SJSA1 (cell line): ENCODE measurements at places on chromosomes 4 and X. TPM values are rescaled to one million over a fixed set of nuclear protein-coding genes. Genes with fewer than 3 reads are reported as not detected.

- no peak for DNase-seq
Observed at GRCh38 chr4:13905543-13905942, 278.0 kb upstream of the BOD1L1 start.

GRCh38 chr4:110108422-110108821 lies 90.0 kb downstream of the ELOVL6 start:
- no peak for DNase-seq

- DNase-seq, result no peak
Observed at GRCh38 chrX:139533444-139533843, 2.9 kb downstream of the F9 start.

DNA sequence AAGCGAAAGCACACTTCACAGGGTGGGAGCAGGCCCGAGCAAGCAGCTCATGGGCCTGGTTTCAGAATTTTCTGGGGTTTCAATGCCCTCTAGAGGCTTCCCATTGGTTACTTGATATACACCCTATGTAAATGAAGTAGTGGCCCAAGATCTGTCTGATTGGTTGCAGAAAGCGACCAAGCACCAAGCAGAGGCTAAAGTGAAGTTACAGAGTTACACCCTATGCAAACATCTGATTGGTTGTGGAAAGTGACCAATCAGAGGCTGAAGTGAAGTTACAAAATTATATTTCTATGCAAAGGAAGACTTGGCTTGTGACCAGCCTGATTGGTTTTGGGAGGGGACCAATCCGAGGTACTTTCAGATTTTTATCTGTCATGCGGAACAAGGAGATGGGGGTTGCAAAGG lies 8.2 kb downstream of the FHIP1A start:
- DNase-seq, result no peak

GRCh38 chr4:155545456-155545855 lies 121.2 kb upstream of the GUCY1A1 start:
- DNase-seq, result no peak

DNA sequence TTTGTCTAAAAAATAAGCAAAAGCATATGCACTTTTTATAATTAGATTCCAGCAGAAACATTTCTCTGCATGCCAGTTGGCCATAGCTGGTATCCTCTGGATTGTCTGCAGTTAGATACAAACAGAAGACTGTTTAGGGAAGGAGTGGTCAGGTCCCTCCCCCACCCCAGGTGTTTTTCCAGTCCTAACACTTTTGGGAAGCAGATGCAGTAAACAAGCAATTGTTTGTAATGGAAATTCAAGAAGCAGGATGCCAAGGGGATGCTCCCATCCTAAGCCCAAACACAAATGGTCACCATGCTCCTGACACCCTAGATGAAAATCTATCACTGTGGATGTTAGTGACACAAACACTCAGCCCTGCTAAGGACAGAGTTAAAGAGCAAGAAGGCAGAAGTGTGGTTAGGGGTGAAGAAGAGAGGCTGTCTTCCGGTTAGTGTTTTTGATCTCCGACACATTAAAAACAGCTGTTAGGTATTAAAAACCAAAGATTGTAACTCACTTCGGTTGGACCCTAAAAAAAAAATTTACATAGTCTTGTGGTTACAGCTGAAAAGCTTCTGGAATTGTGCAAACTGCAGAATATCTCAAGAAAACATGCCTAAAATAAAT lies 7.9 kb downstream of the LEF1 start:
- DNase-seq, result no peak

- no peak for DNase-seq
Observed at GRCh38 chr4:113440371-113440770, 321.2 kb downstream of the CAMK2D start.

DNA sequence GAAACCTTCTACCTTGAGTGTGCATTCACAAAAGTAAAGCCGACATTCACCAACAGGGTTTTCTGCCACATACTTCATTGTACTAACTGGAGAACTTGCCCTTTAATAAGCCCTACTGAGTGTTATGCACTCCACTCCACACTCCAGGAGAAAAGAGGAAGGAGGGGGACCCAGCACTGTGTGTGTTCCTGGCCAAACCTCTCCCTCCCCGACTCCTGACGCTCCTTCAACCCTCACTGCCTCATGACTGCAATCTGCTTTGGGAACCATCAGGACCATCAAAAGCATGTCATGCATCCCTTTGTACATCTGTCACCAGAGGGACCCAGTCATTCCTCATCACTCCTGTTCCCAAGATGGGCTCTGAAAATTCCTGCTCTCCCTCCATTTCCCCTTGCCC lies 143.7 kb downstream of the RASL11B start:
- no peak for DNase-seq

GRCh38 chrX:101986586-101986985 lies 54.8 kb upstream of the ZMAT1 start:
- DNase-seq, result no peak

DNA sequence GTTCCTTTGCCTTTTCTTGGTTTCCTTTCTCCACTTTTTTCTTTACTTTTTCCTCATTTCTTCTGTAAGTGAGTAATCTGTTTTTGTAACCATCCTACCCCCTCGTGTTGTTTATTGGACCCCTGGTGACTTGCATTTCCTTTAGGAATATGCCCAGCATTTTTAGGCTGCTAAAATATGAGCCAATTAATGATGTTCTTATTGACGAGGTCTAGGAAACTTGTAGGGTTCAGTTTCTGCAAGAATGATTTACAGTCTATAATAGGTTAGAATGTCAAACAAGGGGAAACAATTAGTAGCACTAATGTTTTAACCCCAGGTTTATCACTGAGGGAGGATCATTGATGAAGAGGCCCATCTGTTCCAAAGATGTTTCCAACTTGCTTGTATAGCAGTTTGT lies 79.0 kb downstream of the CPE start:
- DNase-seq, result no peak

DNA sequence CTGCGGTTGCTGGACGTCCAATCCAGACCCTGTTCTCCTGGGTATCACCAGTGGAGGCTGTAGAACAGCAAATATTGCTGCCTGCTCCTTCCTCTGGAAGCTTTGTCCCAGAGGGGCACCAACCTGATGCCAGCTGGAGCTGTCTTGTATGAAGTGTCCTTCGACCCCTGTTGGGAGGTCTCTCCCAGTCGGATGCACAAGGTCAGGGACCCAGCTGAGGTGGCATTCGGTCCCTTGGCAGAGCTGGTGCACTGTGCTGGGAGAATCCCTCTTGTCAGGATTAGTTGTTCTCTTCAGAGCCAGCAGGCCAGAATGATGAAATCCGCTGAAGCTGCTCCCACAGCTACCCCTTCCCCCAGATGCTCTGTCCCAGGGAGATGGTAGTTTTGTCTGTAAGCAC lies 110.3 kb upstream of the ZXDB start:
- DNase-seq, result no peak

DNA sequence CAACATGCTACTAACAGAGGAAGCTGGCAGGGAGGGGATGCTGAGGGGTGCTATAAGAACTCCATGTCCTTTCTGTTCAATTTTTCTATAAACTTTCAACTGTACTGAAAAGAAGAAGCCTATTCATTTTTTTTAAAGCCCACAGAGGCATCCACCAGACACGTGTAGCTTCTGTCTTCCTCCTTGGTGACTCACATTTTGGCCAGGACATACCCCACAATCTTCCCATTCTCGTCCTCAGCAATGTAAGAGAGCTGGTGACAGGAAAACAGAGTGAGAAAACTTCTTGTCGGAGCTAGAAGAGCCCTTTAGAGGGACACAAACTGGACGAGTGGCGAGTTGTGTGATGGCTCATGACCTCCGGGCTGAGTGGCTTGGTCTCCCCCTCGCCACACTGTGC lies 1.1 kb downstream of the NAA10 start:
- no peak for DNase-seq

DNA sequence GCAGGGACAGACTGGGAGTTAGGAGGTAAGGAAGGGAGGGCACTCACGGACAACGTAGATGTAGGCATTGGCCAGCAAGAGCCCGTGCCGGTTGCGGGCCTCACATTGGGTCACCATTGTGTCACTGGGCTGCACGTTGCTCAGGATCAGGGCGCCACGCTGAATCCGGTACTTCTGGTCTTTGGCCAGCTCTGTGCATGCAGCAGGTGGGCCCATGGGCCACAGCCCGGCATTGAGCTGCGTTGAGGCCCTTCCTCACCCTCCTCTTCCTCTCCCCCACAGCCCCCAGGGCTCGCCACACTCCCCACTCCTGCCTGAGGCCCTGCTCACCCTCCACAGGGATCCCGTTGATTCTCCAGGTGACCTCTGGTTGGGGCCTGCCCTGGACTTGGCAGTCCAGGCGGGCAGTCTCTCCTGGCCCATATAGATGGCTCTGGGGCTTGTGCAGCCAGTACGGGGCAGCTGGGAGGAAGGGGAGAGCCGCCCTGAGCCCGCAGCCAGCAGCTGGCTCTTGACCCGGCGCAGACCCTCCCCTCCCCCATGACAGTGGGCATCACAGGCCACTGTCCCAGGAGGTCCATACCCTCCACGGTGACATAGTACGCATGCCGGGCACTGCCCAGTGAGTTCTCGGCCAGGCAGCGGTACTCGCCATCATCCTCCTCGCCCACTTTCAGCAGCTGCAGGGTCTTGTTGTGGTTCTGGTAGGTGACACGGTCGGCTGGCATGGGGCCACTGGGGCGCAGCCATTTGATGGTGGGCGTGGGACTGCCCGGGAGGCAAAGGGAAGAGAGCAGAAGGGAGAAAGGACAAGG lies 16.3 kb downstream of the L1CAM start:
- DNase-seq, result no peak

MAGEB2 gene
- total RNA-seq, result not detected in 2 replicates

TRAM1L1 gene
- 5.3 and 5.7 TPM in 2 replicates for total RNA-seq

PPP2R2C gene
- total RNA-seq, result not detected in 2 replicates

CCDC149 gene
- total RNA-seq, result 3.2 and 4.3 TPM in 2 replicates
